ENCODE measurements at places on chromosomes 6 and 20.

- DNase-seq = no peak
These were observed 180.4 kb downstream of the ADGRG6 start for GRCh38 chr6:142482249-142482648.

DNA sequence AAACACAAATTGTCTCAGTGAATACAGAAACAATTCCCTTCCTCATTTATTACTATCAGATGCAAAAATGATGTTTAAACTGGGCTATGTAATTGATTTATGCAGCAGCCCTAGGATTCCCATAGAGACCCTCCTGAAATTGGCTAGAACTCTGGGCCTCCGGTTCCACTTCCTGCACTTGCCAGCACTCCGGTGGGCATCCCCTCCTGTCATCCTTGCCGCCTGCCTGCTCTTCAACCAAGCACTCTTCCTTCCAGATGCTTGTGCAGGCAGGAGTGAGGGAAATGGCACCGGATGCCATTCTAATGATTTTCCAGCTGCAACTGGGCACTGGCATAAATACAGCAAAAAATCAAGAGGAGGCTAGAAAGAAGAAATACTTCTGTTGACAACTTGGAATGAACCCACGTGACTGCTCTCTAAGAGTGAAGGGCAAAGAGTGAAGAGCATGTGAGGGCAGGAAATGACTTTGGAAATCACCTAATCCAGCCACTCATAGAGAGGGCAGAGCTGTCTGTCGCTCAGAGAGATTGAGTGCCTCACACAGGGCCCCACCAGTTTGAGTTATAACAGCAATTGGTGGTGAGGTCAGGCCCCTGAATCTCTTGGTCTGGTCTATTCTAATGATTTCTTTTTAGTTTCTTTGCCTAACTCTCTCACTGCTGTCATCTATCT, 3.7 kb upstream of the NEDD9 start:
- DNase-seq = no peak

DNA sequence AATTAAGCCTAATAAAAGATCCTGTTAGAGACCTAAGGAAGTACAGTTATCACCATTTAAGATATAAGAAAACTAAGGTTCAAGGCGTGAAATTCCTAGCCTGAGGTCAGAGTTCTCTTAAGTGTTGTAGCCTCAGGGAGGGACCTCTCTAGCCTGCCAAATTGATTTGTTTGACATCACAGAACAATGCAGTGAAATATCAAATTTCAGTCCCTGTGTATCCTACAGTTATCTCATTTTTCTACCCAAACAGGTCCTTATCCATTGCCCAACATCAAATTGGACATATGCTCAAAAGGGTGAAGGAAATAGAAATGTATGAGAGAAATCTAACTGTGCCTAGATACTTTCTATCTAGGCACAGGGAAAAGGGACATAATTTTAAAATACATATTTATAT, 63.0 kb downstream of the NCOA7 start:
- no peak for DNase-seq

GRCh38 chr20:34549291-34549928, 9.1 kb upstream of the MAP1LC3A start:
- no peak for DNase-seq

DNA sequence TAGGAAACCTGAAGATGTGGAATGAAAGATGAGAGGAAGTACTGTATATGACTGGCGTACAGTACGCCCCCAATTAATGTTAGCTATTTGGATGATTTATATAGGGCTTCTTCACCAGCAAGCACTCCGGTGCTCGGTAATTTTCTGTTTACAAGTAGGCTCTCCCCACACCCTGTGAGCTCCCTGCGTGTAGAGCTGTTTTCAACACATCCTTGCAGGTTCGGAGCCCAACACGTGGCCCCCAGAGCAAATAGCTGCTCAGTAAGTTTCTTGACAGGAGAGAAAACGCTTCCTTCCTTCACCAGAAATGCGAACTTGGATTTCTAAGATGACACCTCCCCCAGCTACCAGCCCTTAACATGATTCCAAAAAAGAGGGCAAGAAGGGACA, 1.2 kb upstream of the RAB22A start:
- DNase-seq = no peak

DNA sequence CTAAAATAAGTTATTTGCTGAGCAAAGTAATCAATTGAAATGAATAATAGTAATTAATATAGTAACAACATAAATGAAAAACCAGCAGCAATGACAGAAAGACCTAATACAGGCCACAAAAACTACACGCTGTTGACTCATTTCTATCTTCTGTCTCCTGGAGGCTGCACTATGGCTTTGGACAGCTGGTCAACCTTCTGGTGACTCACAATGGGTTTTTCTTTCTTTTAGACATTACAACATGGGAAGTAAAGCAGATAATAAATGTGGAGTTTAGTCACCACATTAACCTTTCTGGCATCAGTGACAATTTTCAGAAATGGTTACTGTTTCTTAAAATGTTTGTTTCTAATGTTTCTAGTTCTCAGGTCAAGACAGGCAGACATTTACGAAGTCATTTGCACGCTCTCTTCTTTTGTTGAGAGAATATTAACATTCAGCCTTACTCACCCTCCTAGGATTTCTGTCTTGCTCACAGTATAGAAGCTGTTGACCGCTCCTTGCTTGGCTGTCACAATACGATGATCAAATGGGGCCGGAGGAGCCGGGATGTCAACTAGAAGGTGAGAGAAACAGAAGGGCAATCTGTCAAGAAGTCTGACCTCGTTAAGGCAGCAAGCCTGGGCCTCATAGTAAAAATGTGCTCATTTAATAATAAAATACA, 62.2 kb downstream of the MYLK4 start:
- DNase-seq = no peak

- DNase-seq = no peak
These were observed 276.9 kb downstream of the BMP7 start for GRCh38 chr20:56989516-56989915.

DNA sequence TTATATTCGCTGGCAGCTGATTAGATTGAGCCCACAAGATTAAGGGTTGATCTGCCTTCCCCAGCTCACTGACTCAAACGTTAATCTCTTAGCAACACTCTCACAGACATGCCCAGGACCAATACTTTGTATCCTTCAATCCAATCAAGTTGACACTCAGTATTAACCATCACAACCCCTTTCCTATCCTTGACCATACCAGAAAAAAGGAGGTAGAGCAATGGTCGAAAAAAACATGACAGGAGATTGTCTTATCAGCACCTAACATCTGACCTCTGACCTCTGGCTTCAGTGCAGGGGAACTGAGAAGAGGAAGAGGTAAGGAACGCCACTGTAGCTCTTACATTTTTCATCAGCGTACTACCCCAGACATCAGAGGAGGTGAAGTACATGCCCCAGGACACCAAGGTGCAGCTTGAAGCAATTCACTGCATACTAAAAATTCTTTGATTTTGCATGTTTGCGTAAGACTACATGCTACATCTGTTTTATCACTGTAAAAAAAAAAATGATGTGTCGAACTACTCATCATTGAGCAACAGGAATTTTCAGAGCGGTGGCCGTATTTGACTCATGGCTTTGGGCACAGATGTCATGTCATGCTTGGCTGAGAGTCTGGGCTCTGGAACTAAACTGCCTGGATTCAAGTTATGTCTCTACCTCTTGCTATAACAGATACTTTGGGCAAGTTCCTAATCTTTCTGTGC, 188.0 kb upstream of the TAB2 start:
- no peak for DNase-seq

DNA sequence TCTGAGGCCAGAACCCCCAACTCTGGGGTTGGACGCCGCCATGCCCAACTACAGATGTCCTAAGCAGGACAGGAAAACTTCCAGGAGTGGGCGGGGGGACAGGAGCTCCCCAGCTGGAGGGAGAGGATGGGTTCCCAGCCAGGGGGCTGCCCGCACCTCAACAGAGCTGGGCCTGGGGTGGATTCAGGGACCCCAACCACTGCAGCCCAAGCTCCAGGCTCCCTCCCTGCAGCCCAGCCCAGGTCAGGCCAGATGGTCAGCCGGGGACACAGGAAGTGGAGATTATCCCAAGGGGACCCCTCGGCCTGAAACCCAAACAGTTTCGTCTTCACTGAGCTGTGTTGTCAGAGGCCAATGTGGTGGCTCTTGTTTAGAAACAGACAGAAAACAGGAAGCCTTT, 9.4 kb downstream of the LAMA5 start:
- no peak for DNase-seq

GRCh38 chr20:17467120-17467655, 64.0 kb downstream of the BFSP1 start:
- no peak for DNase-seq

GRCh38 chr6:144027932-144028587, 20.0 kb upstream of the PLAGL1 start:
- DNase-seq = no peak

GRCh38 chr6:3289664-3290055, 30.9 kb downstream of the PSMG4 start:
- no peak for DNase-seq

- no peak for DNase-seq
These were observed 36.7 kb downstream of the CFAP61 start for GRCh38 chr20:20089018-20089417.

DNA sequence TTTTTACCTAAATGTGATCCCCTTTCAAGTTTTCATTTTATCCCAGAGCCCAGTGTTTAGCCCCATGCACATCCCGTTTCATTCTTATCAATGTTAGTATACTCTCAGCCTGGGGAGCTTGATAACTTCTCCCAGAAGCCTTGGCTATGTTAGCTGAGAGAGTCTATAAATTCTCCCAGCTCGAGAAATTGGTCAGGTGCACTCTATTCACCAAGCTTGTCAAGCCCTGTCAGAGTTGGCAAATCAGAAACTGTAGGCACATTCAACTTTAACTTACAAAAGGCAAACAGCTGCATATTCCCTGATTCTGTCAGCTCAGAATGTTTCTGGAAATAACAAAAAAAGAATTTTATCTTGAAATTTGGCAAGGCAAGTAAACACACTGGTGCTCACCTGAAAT, 62.2 kb upstream of the IMPG1 start:
- DNase-seq = no peak

DNA sequence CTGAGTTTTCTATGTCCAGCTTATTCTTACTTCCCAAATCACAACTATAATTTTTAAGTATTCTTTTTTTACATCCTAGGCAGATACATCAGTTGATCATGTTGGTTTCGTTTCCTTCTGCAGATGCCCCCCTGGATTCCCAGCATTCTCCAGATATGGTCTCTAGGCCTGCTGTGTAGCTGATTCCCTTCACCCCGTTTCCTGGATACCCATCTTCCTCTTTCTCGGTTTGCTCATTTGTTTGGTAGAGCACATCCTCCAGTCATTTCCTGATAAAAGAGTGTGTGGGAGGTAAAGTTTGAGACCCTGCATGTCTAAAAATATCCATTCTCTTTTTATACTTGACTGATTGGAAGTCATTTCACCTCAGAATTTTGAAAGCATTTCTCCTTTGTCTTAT, 66.4 kb downstream of the ANKS1A start:
- no peak for DNase-seq

DNA sequence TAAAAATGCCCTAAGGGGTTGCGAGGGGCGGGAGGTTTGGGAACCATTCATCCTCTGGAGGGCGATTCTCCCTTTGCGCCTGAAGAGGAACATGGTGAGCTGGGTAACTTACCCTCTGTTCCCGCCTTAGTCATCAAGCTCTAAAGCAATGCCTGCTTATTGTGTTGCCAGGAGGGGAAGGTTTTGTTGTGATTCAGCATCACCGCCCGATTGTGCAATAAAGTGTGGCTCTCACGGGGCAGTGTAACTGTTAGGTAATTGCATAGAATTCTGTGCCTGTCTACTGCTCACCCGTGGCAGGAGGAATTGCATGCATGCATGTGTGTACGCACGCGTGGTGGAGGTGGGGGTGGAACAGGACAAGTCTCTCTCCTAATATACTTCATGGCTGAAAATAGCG, 95.5 kb upstream of the AGPAT4 start:
- DNase-seq = no peak

GRCh38 chr20:47244451-47244850, 112.0 kb downstream of the ZMYND8 start:
- DNase-seq = no peak

DNA sequence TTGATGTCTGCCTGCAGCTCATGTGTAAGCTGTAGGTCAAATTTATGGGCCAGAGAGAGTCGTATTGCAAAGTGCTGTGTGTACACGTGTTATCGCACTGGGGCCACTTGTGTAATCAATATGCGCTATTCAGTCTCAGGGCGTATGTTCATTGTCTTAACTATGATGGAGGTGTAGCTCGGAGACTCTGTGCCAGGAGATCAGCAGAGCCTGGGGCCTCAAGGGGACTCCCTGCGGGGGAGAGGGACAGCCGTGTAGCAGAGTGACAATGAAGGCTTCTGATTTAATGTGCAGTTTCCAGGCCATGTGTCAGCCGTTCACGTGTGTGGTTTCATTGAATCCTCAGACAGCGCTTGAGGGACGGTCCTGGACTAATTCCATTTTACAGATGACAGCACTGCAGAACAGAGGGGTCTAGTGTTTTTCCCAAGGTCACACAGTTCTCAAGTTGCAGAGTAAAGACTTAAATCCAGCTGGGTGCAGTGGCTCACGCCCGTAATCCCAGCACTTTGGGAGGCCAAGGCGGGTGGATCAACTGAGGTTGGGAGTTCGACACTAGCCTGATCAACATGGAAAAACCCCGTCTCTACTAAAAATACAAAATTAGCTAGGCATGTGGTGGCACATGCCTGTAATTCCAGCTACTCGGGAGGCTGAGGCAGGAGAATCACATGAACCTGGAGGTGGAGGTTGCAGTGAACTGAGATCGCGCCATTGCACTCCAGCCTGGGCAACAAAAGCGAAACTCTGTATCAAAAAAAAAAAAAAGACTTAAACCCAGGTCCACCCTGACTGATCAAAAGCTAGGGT, 242.5 kb downstream of the PREX1 start:
- DNase-seq = no peak

DNA sequence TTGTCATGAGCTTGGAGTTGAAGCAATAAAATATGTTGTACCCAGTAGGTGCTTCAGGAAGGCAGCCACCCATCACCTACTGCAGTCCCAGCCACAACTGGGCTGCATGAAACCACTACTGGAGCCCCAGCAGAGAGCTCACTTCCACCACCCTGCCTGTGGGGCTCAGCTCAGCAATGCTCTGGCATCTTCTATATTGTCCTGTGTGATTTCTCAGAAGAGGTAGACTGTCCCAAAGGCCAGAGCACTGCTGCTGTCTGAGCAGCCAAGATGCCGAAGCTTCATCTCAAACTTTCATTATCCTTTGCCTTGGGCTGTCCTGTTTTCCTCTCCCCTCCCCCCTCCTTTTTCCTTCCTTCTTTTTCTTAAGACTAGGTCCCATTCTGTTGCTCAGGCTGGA, 126.9 kb downstream of the DHX35 start:
- DNase-seq = no peak

- no peak for DNase-seq
These were observed 524.2 kb downstream of the CDH26 start for GRCh38 chr20:60482221-60483008.

DNA sequence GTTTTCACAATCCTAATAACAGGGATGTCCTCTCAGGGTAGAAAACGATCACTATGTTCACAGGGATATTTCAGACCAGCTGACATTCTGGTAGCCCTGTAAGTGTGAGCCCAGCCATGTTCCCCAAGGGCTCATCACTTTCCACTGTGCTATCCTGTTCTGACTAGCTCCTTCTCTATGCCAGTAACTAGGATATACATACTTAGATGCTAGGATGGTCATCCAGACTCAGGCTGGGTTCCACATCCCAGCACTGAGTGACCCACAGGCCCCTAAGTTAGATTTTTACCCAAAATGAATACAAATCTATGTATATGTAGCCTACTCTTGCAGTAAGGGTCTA, 83.0 kb downstream of the CD164 start:
- no peak for DNase-seq

Measured in stimulated activated CD8-positive, alpha-beta memory T cell treated with anti-CD3 and anti-CD28 coated beads, Interleukin-4, amount 100 ng/mL, for 1 hour (primary cell).